ENCODE measurements at places on chromosomes 2 and 18.

- DNase-seq: no peak
Observed at GRCh38 chr2:195534971-195535370, 122.1 kb upstream of the SLC39A10 start.

DNA sequence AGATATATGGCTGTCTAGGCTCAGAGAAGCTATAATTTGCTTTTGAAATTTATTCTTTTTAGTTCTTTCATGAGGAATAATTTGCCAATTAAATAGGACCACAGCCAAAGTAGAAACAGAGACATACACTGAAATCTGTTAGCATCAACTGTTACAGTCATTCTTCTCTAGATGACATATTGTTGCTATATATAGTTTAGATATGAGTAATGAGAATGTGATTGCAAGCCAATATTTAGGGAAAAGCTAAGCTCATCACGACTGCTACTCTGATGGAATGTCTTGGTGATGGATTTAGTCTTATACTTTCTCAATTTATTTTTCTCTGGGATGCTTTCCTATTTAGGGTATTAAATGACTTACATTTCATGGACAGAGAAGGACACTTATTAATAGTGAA, 259.1 kb downstream of the LNPK start:
- DNase-seq: no peak

DNA sequence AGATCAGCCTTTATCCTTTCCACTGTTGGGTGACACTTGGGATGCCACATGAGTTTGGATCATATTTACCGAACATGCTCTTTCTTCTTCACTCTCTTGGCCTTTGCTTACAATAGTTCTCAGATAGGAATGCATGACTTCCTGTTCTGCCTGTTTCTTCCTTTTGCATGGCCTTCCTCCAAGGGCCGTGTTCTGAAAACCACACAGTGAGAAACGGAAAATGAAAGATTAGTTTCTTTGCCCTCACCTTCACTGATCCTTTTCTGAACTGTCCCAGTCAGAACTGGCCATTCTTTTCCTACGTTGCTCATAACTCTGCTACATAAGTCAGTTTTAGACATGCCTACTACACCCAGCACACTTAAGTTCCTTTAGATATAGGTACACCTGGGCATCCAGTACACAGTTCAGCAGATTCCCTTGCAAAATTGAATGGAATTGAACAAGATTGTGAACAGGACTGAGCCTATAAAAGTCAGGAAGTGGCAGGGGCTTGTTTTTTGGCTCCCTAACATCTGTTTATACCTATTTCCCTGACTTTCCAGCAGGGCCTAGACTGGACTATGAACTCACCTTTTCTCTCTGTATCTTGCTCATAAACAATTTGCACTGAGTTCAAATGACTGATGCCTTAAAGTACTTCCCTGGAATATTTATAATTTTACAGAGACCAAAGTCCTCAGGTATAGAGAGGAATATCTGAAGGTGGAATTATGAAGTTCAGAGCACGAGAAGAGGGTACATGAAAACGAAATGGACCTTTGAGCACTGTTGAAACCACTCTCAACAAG, 186.4 kb upstream of the ST6GAL2 start:
- no peak for DNase-seq

DNA sequence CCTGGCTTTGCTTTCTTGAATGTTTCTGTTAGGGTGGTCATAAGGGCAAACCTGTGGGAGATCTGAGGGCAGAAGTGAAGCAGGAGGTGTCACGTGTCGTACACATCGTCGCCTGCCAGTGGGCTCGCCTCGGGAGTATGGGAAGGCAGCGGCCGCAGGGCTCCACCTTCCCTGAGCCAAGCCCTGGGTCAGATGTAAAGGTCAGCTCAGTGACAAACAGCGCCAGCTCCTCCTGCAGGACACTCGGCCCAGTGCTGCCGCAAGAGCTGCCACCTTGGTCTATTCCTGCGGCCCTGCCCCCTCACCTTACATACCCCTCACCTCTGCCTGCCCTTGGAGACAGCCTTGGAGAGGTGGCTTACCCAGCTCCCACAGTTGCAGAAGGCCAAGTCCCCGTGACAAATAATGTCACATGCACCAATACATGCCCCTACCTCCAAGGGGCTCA, 64.2 kb downstream of the PSMG2 start:
- DNase-seq: peak; percentile 30

- peak; percentile 78 for DNase-seq
Observed at GRCh38 chr2:20962939-20963557, 80.8 kb downstream of the APOB start.

GRCh38 chr2:240960309-240960970, 38.0 kb upstream of the SNED1 start:
- DNase-seq: no peak

DNA sequence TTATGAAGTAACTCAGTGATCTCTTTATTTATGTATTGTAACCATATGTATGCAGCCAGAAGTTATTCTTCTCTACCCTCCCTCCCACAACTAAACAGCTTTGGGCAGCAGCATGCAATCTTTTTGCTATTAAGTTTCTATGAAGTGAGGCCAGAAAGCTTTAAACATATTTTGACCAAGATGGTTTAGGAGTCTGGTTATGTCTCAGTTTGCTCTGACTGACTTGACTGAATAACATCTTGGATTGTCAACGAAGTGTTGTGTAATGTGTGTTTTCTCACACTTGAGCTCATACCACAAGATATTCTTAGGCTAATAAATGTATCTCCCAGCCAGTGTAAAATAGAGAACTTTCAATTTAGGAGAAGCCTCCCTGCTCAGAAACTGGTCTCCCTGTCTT, 104.3 kb downstream of the TTC27 start:
- no peak for DNase-seq

DNA sequence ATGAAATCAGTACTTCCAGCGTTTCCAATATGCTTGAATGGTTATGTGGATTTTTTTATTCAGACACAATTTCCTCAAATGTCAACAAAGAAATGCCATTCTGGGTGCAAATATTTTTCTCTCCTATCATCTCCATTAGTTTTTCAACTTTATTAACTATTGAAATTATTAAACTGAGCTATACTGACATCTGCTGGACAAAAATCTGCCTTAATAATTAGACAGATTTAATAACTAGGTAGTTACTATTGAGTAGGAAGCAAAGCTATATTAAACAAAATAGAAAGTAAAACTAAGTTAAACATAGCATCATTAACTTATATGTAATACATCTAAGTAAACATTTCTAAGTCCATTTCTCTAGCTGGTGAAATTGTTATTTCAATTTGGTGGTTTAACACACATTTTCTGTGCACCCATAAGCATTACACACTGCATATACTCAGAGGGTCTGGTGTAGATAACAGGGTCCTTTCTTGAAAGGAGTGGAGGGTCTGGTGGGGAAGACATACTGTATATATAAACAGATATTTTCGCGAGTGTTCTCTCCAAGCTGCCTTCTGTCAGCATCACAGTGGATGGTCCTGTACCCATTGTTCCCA, 77.0 kb downstream of the LANCL1 start:
- DNase-seq: peak; percentile 48

DNA sequence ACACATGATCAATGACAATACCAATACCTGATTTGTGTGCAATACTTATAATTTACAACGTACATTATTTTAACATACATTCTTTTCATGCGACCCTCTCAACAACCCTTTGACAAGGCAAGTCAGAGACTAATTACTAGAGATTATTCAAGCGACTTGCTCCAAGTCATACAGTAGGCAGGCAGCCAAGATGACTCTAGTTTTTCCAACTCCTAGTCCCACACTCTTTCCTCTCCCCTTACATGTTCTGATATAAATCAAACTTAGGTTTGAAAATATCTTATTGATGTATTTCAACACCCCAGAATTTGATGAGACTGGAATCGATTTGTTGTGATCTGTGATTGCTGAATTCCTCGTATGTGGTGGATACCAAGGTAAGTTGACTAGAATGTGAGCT, 8.0 kb upstream of the CYP27C1 start:
- DNase-seq: no peak

DNA sequence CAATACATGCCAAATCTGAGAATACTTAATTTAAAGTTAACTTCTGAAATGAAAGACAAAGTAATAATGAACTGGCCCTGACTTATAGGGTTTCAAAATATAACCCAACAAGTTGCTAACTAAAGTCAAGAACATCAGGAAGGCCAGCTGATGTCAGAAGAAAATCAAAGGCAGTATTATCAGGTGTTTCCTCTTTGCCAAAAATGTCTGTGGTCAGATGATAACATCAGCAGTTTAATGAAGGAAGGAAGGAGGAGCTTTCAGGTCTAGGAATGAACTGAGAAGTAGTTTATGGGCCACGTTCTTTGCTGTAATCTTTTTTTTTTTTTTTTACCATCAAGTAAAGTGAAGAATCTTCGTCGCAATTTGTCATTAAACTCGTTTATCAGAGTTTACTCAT, 40.9 kb downstream of the CDH2 start:
- DNase-seq: no peak

- no peak for DNase-seq
Observed at GRCh38 chr2:170375192-170375591, 197.2 kb downstream of the MYO3B start.

GRCh38 chr2:229101314-229101713, 169.8 kb downstream of the PID1 start:
- no peak for DNase-seq

GRCh38 chr2:147789287-147789686, 55.5 kb upstream of the ACVR2A start:
- DNase-seq: no peak

DNA sequence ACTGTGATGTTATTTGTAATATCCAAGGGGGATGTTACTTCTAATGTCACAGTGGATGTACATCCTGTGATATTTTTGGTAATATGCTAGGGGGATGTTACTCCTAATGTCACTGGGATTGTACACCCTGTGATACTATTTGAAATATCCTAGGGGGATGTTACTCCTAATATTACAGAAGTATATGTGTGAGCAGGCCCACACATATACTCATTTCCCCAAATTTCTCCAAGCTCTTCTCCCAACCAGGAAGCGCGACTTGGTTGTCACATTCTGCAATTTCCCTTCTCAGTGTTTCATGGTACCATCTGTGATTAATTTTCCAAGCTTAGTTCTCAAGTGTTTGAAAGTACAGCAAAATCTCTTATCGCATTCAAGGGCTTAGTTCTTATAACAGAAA, 29.5 kb upstream of the CHN1 start:
- DNase-seq: no peak

DNA sequence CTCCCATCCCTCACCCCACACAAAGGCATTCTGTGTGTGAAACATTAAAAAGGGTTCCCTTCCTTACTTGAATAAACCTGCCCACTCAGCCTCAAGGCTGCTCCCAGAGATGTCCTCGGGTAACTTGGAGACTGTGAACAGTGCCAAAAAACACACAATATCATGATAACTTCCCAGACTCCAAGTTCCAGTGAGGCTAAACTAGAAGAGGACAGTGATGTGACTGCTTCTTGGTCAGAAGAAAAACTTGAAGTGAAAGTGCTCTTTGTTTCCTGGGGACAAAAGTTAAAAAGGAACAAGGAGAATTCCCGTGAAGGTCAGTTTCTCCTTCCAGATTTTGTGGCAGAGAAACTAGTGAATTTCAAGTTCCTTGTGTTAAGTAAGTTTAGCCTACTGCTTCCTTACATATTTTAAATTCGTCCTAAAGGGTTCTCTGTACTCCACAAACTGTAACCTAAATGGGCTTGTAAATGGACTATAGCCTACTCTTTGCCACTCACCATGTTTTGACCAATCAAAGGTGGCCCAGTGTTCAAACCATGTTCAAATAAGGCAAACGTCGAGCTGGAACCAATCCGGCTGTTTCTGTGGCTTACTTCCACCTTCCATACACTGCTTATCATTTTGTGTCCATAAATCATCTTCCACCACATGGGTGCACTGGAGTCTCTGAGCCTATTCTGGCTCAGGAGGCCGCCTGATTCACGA, 20.4 kb downstream of the TPRKB start:
- no peak for DNase-seq

DNA sequence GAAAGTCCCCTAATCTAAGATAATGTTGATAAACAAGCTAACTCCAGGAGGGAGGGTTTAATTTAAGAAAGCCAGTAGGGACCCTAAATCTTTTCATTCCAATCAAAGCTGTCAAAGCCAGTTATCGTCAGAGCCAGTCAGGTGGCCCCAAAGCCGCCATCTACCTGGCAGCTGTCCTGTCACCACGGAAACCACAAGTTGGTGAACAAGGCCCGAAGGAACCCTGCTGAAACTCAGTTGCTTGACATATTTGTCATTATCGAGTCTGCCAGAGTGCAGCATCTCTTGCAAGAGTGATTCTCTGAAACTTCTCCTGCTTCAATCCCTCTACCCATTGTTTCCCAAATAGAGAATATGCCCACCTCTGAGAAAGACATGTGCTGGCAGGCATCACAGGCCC, 30.8 kb upstream of the POLE4 start:
- DNase-seq: no peak

DNA sequence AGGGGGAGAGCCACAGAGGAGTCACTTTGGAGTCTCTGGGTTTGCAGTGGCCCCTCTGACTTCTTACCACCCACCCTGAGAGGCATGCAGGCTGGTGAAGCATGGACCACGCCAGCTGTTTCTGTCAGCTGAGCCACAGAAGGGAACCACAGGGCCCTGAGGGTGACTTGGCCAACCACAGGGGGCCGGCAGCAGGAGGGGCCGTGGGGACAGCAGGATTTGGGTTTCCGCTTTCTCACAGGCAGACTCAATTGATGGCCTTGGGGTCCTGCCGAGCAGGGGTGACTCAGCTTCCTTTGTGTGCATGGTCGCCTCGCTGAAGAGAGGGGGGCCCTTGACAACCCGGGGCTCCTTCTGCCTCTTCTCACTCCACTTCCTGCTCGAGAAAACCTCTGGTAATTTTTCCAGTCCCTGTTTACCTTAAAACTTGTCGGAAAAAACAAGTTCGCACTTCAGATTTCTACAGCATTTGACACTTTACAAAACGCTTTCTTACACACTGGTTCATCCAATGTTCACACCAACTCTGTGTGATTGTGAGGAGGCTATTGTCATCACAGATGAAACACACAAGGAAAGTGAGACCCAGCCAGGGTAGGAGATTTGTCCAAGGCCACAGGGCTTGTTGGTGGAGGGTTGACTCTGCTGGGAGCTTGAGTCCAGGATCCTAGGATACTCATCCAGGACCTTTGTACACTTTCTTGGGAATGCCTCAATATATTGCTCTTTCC, 311.2 kb downstream of the LPIN1 start:
- DNase-seq: no peak

DNA sequence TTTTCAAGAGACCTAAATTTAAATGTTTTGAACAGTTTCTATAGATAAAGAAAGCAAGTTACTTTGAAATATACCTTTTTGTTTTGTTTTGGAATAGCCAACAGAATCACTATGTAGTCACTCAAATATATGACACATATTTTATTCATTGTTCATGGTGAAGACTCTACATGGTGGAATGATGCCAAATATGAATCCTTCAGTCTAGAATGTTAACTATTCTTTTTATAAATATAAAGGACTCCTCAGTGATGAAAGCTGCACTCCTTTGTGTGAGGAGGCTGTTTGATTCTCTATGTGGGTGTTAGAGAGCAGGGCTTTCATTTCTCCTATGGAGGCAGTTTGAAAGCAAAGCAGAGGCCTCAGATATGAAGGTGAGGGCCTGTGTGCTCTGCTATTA, 396.4 kb upstream of the LRRTM1 start:
- no peak for DNase-seq

- peak; percentile 55 for DNase-seq
Observed at GRCh38 chr18:35362531-35362930, 14.6 kb downstream of the ZNF396 start.

Measured in DMS53 (cell line).